ENCODE measurements at places on chromosomes 1 and 21.

- no peak for DNase-seq
Measured at GRCh38 chr1:60088620-60089155, 15.1 kb upstream of the C1orf87 start.

DNA sequence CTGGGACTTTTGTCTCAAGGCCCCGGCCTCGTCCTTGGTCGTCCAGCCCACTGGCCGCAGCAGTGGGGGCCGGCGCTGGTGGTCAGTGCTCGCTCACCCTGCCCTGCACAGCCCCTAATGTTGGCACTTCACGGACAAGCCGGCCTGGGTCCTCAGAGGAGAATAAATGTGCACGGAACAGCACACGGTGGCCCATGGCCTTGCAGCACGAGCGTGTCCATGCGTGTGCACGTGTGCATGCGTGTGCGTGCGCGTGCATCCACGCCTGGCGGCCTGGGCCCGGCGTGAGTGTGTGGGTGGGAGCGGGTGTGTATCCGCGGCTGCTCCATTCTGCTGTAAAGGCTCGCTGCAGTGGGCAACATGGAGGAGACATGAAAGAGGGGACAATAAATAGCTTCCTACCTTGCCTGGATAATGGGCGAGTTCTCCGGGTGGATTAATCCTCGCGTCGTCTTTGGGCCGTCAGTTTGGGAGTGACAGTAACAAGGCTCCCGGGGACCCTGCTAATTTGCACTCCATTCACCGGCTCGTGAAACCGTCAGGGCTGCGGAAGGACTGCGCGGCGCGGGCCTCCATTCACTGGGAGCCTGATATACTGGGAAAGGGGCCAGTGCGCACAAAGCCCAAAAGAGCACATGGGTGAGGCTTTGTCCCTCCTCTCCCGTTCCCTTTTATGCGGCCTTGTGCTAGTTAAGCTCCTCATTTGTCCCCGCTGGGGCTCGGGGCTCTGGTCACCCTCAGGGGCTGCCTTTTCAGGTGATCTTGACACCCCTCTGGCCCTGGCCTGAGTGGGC lies 142.8 kb downstream of the PRDM16 start:
- DNase-seq: no peak

DNA sequence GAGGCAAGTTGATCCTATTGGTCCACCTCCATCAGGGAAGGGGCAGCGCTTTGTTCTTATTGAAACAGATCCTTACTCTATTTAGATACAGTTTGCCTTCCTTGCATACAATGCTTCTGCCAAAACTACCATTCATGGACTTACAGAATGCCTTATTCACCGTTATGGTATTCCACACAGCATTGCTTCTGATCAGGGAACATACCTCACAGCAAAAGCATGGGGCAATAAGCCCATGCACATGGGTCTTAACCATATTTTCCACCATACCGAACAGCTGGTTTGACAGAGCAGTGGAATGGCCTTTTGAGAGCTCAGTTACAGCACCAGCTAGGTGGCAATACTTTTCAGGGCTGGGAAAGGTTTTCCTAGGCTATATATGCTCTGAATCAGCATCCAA lies 544.8 kb upstream of the ADGRL4 start:
- no peak for DNase-seq

- DNase-seq: no peak
Measured at GRCh38 chr1:156508205-156508954, 7.8 kb upstream of the MEF2D start.

DNA sequence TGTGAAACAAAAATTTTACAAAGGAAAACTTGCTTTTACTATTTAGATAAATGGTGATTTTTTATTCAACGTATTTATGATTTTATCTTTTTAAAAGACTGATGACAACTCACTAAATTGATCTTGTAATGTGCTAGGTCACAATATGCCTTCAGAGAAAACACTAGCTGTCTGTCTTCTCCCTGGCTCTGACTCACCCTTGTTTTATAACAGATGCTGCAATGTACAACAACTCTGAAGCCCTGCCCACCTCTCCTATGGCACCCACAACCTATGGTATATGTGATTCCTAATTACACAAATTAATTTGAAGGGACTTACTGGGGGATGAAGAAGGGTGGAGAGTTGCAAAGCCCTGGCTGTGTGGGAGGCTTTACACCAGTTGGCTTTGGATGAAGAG lies 24.7 kb upstream of the HSD17B7 start:
- DNase-seq: peak; percentile 21

DNA sequence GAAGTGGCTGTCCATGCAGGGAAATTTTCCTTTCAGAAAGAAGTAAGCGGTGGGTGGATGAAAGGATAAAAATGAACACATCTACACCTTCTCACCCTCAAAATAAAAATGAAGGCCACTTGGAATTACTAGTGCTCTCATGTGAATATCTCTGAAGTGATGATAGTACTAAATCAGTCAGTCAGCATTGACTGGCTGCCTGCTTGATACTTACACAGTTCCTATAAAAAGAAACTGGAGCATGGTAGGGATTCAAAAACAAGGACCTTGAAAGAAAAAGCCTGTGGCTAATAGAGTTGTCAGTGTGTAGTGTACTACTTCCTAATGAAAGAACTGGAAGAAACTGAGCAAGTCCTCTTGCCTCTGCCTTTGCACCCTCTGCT lies 239.7 kb downstream of the HLX start:
- no peak for DNase-seq

- DNase-seq: peak; percentile 97
Measured at GRCh38 chr21:27570306-27570868, 603.5 kb upstream of the ADAMTS5 start.

- no peak for DNase-seq
Measured at GRCh38 chr1:179937668-179938254, 16.8 kb upstream of the CEP350 start.

GRCh38 chr1:9240914-9241820 lies 6.6 kb downstream of the H6PD start:
- no peak for DNase-seq

DNA sequence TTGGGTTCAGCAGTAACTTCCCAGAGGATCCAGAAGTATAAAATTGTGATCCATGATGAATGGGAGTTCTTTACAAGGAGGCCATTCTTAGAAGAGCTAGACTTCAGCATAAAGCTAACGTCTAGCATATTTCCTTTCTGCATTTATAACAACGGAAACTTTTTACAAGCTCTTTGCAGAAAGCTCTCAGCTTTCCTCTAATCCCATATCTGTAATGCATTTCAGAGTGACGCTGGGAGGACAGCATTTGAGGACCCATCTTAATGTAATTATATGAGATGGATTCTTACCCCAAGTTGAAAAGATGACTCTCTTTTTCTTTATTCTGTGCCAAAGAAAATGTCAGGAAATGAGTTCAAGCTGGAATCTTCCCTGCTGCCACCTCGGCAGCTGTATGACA lies 132.0 kb upstream of the CACHD1 start:
- no peak for DNase-seq

- DNase-seq: no peak
Measured at GRCh38 chr1:70890408-70890807, 157.2 kb downstream of the PTGER3 start.

DNA sequence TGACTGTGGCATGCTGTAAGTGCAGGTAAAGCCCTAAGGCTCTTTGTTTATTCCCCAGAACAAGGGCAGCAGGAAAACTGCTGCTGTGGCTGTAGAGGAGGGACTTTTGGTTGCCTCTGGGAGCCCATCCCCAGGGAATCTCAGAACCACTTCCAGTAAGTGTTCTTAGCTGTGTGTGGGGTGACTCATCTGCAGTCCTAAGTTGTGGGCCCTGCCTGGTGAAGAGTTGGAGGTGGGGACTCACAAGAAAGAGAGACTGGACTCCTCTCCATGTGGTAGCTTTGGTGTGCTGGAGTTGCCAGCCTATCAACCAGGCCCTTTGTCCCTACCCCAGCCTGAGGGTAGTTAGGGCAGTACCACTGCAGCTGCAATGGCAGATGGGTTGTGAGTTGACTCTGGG lies 24.0 kb upstream of the DENND1B start:
- DNase-seq: peak; percentile 69

- peak; percentile 79 for DNase-seq
Measured at GRCh38 chr1:167687919-167688519, 33.8 kb upstream of the MPZL1 start.

DNA sequence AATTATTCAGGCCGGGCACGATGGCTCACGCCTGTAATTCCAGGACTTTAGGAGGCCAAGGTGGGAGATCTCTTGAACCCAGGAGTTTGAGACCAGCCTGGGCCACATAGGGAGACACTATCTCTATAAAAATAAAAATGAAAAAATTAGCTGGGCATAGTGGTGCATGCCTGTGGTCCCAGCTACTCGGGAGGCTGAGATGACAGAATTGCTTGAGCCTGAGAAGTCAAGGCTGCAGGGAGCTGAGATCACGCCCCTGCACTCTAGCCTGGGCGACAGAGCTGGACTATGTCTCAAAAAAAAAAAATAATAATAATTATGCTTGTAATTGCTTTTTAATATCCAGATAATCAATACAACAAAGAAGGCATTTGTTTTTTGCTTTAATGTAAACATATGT lies 91.3 kb downstream of the RIPK4 start:
- no peak for DNase-seq

DNA sequence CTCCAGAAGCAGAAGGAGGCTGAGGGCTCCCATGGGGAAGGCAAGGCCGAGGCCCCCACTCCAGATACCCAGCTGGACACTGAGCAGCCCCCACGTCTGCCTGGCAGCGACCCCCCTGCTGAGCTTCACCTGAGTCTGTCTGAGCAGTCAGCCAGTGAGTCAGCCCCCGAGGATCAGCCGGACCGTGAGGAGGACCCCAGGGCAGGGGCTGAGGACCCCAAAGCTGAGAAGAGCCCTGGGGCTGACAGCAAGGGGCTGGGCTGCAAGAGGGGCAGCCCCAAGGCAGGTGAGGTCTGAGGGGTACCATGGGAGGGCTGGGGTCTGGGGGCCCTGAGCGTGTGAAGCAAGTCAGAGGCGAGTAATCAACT lies 21.3 kb downstream of the DMBX1 start:
- no peak for DNase-seq

DNA sequence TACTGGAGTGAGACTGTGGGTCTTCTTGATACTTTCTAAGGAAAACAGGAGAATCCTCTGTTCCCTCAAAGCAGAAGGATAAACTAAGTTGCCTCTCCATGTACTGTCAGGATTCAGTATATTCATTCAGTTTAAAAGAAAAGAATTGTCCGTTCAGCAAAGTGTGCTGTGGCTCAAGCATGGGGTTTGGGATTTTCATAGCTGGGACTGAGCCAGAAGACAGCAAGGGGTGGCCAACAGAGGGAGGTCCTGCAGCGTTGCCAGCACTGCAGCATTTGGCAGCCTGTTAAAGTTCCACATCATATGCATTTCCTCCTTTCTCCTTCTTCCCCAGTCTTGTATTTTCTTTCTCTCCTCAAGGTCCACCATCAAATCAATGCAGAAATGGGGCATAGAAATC lies 75.1 kb downstream of the DTL start:
- no peak for DNase-seq

GRCh38 chr1:64348961-64349648 lies 120.8 kb upstream of the CACHD1 start:
- DNase-seq: no peak

DNA sequence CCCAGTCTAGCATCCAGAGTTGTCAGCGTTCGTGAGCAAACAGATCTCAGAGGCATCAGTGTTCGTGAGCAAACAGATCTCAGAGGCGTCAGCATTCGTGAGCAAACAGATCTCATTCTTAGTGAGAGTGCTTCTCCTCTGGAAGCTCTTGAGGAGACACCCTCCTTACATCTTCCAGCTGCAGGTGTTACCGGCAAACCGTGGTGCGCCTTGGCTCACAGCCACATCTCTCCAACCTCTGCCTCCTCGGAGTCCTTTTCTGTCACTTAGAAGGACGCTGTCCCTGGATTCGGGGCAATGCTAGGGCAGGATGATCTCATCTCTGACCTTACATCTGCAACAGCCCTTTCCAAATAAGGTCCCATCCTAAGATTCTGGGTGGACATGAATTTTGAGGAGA lies 14.6 kb upstream of the UMODL1 start:
- DNase-seq: no peak

DNA sequence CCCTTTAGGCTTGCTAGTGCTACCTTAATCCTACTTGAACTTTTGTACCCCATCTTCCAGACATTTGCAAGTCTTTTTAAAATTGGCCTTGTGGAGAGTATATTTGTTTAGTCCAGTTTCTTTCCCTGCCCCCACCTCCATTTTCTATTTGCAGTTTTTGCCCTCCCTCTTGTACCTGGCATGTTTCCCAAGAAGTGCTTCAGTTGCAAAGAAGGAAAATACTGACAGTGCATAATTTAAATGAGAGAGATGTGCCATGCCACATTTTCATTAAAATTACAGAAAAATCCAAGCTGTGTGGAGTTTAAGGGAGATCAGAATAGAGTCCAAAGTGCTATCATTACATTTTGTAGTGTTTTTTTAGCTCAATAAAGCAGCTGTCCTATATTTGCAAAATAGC lies 150.0 kb upstream of the ADGRL2 start:
- DNase-seq: no peak

- peak; percentile 77 for DNase-seq
Measured at GRCh38 chr1:6489799-6490180, 1.7 kb downstream of the PLEKHG5 start.

DNA sequence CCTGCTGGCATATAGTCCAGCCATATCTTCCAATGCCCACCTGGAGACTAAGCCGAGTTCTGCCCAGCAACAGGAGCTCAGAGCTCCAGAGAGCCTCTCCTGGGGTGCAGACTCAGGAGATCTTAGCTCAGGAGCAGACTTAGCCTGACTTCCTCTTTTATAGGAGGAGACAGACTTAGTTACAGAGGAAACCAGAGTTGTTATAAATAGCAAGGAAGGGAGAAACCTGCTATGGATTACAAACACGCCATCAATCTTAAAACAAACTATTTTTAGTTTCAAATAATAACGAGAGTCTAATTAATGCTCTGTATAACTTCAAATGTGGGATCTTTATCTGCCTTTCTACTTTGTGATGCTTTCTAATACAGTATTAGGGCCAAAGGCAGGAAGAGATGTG lies 3.3 kb upstream of the KIF21B start:
- no peak for DNase-seq

GRCh38 chr21:15095326-15095725 lies 30.5 kb upstream of the NRIP1 start:
- peak; percentile 10 for DNase-seq

- no peak for DNase-seq
Measured at GRCh38 chr1:96087719-96088118, 633.9 kb upstream of the PTBP2 start.

- no peak for DNase-seq
Measured at GRCh38 chr21:15644489-15644888, 85.3 kb upstream of the USP25 start.

DNA sequence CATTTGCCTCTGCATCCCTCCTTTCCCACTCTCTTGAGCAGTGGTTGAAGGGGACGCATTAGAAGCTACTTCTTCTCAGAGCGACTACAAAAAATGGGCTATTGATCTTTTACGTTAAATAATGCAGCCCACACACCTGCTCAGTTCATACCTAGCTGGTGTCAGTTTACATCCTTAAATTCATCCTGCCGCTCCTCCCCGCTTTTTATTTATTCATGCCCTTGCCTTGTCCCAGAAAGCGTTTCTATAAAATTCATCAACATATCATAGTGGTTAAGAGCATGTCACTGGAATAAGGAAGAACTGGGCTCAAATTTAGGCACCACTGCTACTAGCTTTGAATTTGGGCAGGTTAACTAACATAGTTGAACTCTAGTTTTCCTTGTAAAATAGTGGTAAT lies 66.0 kb upstream of the TINAGL1 start:
- DNase-seq: no peak
